ENCODE measurements at places on chromosomes 4 and X. TPM values are rescaled to one million over a fixed set of nuclear protein-coding genes. Genes with fewer than 3 reads are reported as not detected.
A peak's percentile ranks its signal among the peaks of the same experiment; 100 is the strongest.

Gene EVC
- 19.4 TPM for total RNA-seq

Gene EGFL6
- 0.98 TPM for total RNA-seq

Gene IL3RA
- 7.9 TPM for total RNA-seq

Gene DUSP21
- not detected for total RNA-seq

Gene GAGE13
- not detected for total RNA-seq

- H3K27ac ChIP-seq: no peak overlapping the region
- H3K36me3 ChIP-seq: no peaks in the 10 kb centered on the region
- H3K4me3 ChIP-seq: no peak overlapping the region
- no peaks in the 10 kb centered on the region for H3K27me3 ChIP-seq
- DNase-seq: no peak
Measured at GRCh38 chr4:81495345-81495744, 23.6 kb upstream of the RASGEF1B start.

GRCh38 chr4:183445097-183445428, 627 bp downstream of the CDKN2AIP start:
- peak overlapping the region; percentile 94 for H3K27ac ChIP-seq
- H3K27me3 ChIP-seq: no peaks in the 10 kb centered on the region
- H3K4me3 ChIP-seq: peak overlapping the region; percentile 91
- H3K4me1 ChIP-seq: peaks cover 39% of the 10 kb centered on the region
- DNase-seq: no peak

DNA sequence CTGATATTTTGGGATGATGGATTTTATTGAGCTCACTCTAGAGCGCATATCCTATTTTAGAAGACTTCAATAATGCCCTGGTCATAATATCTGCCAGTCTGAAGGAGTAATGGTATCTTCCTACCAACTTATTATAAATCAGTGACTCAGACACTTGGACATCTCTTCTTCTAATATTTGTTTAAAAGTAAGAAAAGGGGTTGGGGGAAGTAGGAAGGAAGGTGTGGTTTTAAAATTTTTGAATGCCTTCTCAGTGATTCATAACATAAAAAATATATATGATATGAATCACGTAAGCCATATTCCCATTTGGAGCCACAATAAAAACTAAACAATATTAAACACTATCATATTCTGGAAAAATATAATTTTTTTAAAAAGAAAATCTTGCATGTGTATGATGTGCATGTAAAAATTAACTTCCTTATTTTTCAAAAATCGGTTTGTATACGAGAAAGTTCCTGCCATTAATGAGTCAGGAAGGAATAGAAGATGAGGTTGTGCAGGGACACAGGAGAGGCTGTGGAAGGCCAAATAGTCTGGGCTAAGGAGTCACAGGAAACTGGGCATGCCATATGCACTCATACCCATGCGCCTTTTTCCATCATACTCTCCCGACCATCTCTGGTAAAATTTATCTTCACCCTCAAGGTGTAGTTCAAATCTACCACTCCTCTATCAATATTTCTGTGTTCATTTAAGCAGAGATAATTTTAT, 286.5 kb downstream of the EPHA5 start:
- H3K27ac ChIP-seq: no peak overlapping the region
- no peaks in the 10 kb centered on the region for H3K4me1 ChIP-seq
- DNase-seq: no peak
- H3K4me3 ChIP-seq: no peak overlapping the region

- DNase-seq: no peak
- no peaks in the 10 kb centered on the region for H3K36me3 ChIP-seq
- H3K4me1 ChIP-seq: no peaks in the 10 kb centered on the region
Measured at GRCh38 chr4:67158666-67159065, 386.6 kb downstream of the CENPC start.

DNA sequence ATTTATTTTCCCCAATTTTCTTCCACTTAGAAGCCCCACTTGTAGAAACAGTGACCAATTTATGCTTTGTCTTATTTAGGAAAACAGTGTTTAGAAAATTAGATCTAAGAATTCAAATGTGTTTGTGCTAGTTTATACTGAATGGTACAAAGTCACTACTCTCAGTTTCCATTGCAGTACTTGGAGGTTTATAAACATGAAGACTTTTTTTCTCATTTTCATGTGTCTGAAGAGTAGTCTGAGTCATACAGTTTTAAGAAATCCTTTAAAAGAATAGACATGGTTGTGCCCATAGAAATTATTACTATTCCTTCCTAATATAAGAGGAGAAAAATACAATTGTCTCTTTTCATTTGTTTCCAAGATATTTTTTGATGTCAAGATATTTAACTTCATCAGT, 458.7 kb downstream of the NAF1 start:
- no peak for DNase-seq
- no peaks in the 10 kb centered on the region for H3K27me3 ChIP-seq
- no peak overlapping the region for H3K27ac ChIP-seq
- H3K36me3 ChIP-seq: no peaks in the 10 kb centered on the region

- H3K4me3 ChIP-seq: no peak overlapping the region
- H3K27ac ChIP-seq: no peak overlapping the region
- H3K36me3 ChIP-seq: no peaks in the 10 kb centered on the region
- DNase-seq: no peak
- no peaks in the 10 kb centered on the region for H3K27me3 ChIP-seq
Measured at GRCh38 chrX:27336466-27337091, 126.6 kb downstream of the PPP4R3C start.

DNA sequence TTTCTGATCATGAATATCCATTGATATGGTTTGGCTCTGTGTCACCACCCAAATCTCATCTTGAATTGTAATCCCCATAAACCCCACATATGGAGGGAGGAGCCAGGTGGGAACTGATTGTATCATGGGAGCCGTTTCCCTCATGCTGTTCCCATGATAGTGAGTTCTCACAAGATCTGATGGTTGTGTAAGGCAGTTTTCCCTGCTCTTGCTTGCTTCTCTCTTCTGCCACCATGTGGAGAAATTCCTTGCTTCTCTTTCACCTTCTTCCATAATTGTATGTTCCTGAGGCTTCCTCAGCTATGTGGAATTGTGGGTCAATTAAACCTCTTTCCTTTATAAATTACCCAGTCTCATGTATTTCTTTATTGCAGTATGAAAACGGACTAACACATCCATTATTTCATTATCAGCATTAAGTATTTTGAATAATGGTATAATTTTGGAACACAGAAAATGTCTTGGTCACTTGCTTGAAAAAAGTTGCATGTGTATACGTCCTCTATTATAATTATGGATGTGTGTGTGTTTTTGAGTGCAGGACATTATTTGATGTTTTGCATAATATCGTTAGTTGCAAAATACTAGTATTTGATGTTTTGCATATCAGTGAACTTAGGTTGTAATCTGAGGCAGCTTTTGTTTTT, 334.6 kb downstream of the PCDH10 start:
- H3K4me3 ChIP-seq: no peak overlapping the region
- H3K4me1 ChIP-seq: no peaks in the 10 kb centered on the region
- no peak for DNase-seq

DNA sequence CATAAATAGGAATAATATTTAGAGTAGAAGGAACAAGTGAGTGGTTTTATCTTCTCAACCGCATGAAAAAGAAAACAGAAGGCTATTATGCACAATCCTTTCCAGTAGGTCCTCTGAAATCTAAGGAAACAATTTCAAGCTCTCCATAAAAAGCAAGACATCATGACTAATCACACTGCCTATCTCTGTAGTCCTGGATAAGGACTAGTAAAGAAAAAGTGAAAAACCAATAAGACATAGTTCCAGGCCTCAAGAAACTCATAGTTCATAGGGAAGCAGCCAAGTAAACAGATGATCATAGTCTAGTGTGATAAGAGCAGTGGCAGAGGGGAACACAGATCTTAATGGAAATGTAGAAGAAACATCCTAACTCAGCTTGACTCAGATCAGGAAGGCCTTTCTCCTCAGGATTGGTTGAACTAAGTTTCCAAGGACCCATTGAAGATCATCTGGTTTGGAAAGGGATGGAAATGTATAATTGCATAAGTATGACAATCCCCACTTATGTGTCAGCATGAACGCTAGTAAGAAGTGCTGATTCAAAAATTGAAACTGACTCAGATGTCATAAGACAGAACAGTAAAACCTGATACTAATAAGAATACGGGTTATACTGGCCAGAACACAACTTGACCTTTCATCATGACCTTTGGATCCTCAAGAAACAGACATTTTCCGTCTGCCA, 155.3 kb downstream of the GRIA3 start:
- H3K27me3 ChIP-seq: no peaks in the 10 kb centered on the region
- no peak overlapping the region for H3K27ac ChIP-seq
- H3K4me1 ChIP-seq: no peaks in the 10 kb centered on the region
- H3K36me3 ChIP-seq: no peaks in the 10 kb centered on the region
- no peak for DNase-seq

- no peaks in the 10 kb centered on the region for H3K4me1 ChIP-seq
- no peak overlapping the region for H3K4me3 ChIP-seq
- H3K27me3 ChIP-seq: no peaks in the 10 kb centered on the region
- H3K27ac ChIP-seq: no peak overlapping the region
- DNase-seq: no peak
Measured at GRCh38 chrX:135403374-135403773, 18.4 kb upstream of the SMIM10L2A start.

- DNase-seq: no peak
- H3K27ac ChIP-seq: no peak overlapping the region
- H3K36me3 ChIP-seq: no peaks in the 10 kb centered on the region
- no peak overlapping the region for H3K4me3 ChIP-seq
- no peaks in the 10 kb centered on the region for H3K4me1 ChIP-seq
Measured at GRCh38 chrX:110846071-110846470, 50.5 kb upstream of the CHRDL1 start.

- no peak for DNase-seq
- peaks cover 32% of the 10 kb centered on the region for H3K4me1 ChIP-seq
- H3K4me3 ChIP-seq: no peak overlapping the region
- H3K36me3 ChIP-seq: no peaks in the 10 kb centered on the region
- H3K27me3 ChIP-seq: no peaks in the 10 kb centered on the region
Measured at GRCh38 chrX:7119950-7120877, 27.3 kb upstream of the STS start.

DNA sequence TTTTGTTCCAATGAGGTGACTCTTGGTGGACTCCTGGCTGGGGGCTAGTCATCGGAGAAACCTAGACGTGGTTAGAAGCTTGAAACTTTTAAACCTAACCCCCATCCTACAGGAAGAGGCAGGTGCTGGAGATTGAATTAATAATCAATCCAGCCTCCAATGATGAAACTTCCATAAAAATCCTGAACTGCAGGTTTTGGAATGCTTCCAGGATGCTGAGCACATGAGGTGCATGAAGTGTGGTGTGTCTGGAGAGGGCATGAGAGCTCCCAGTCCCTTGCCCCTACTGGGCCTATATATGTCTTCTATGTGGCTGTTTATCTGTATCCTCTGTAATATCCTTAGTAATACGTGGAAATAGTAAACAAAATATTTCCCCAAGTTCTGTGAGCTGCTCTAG, 90.7 kb upstream of the PDHA2 start:
- H3K4me3 ChIP-seq: no peak overlapping the region
- no peak for DNase-seq
- no peak overlapping the region for H3K27ac ChIP-seq
- H3K4me1 ChIP-seq: no peaks in the 10 kb centered on the region
- H3K27me3 ChIP-seq: no peaks in the 10 kb centered on the region

- H3K27me3 ChIP-seq: no peaks in the 10 kb centered on the region
- no peaks in the 10 kb centered on the region for H3K4me1 ChIP-seq
- H3K4me3 ChIP-seq: no peak overlapping the region
- no peak overlapping the region for H3K27ac ChIP-seq
- DNase-seq: no peak
- no peaks in the 10 kb centered on the region for H3K36me3 ChIP-seq
Measured at GRCh38 chrX:111837197-111837596, 38.8 kb upstream of the TRPC5OS start.

GRCh38 chr4:26237916-26238315, 82.9 kb upstream of the RBPJ start:
- H3K27me3 ChIP-seq: no peaks in the 10 kb centered on the region
- DNase-seq: no peak
- H3K36me3 ChIP-seq: no peaks in the 10 kb centered on the region

DNA sequence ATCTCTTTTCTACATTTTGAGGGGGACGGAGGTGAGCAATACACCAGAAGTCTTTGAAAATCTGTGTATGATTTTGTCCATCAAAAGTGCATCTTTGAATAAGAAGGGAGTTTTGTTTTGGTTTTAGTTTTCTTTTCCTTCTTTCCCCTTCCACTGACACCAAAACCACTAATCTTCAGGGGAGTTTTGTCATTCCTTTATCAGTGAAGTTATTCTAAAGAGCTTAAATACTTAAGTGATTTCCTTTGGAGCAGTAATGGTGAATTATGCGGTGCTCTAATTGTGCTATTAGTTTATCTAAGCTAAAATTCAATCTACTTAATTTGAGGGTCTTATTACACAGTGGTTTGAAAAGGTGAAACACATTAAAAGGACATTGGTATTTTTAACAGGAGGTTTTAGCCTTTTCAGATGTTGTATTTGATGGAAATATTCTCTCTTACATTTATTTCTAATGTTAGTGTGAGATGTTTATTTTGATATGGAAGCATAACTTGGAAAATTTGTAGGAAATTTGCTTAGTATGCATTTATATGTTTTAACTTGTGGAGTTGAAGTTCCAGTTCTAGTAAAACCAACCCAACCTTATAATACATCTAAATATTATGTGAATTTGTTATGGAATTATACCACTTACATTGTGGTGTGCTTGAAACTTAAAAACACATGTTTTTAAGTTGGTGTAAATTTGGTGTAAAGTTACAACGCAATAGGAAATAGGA, 124.9 kb downstream of the PCDH7 start:
- no peaks in the 10 kb centered on the region for H3K27me3 ChIP-seq
- no peak overlapping the region for H3K4me3 ChIP-seq
- DNase-seq: no peak
- no peaks in the 10 kb centered on the region for H3K4me1 ChIP-seq
- H3K27ac ChIP-seq: no peak overlapping the region

DNA sequence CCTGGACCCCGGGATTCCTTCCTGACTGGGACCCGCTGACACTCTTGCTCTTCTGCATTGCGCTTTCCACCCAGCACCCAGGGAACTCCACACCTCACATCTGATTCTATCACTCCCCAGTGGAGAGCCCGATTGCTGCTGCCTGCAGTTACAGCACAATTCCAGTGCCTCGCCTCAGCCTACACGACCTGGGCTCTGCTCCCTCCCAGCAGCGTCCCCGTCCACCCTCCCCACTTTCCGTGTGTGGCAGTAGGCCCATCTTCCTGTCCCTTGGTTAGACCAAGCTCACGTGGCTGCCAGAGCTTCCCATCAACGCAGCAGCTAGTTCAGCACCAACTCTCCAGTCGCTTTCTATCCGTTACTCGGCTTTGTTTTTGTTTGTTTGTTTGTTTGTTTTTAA, 66.6 kb upstream of the SORBS2 start:
- H3K4me1 ChIP-seq: no peaks in the 10 kb centered on the region
- H3K4me3 ChIP-seq: no peak overlapping the region
- no peak for DNase-seq
- no peaks in the 10 kb centered on the region for H3K36me3 ChIP-seq

All from vagina (tissue), 2 donors.